Esophagus muscularis mucosa (tissue), 4 donors: ENCODE measurements at places on chromosomes 3 and 15. TPM values are rescaled to one million over a fixed set of nuclear protein-coding genes. Genes with fewer than 3 reads are reported as not detected.

GRCh38 chr3:59970376-59970775 is 920.6 kb upstream of the CFAP20DC start:
- no peak for DNase-seq

DNA sequence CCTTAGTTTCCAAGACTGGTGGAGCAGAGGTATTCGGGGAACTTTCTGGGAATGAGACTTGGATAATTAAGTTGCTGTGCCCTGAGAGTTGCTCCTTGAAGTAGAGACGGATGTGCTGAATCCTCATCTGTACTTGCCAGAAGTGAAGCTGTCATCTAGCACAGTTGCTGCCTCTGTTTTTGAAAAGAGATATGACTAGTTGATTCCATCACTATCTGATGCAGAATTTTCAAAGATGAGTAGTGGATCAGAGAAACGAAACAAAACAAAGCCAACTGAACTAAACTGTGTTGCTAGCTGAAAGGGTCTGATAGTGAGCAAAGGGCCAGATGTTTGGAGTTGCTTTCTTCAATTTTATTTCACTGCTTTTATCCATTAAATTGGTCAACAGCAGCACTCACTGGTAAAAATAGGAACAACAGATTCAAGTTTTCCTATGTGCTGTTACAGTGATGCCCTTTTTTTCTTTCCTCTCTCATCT is 52.7 kb downstream of the MITF start:
- DNase-seq, result no peak

Gene PTX3
- 4.8 TPM for total RNA-seq

- no peak for DNase-seq
Observed at GRCh38 chr3:35071772-35072171, 567.6 kb upstream of the ARPP21 start.

- peak; percentile 75 for DNase-seq
Observed at GRCh38 chr3:14769544-14770325, 49.0 kb upstream of the FGD5 start.

Gene FBLN2
- total RNA-seq, result 135 TPM

DNA sequence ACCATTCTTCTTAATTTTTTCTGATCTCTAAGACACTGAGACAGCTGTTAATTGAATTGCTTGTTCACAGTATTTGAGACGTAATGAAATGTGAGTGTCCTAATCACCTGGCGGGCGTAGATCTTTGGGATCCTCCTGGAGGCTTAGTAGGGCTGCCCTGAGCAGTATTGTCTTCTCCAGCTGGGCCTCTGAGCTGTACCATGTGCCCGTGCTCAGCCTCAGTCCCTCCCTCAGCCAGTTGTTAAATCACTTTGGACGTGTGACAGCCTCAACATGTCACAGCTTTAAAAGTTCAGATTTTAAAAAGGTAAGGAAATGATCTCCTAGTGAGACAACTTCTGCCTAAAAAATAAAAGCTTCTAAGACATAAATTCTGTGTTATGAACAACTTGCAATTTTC is 35.5 kb downstream of the IGF1R start:
- DNase-seq, result no peak

DNA sequence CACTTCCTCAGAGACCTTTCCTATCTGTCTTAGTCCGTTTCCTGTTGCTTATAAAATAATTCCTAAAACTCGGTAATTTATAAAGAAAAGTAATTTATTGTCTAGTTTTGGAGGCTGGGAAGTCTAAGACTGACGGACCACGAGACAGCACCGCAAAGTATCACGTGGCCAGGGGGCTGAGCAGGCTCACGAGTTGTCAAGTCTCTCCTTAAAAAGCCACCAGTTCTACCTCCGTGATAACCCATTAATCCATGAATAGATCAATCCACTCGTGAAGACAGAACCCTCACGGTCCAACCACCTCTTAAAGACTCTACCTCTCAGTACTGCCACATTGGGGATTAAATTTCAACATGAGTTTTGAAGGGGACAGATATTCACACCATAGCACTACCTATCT is 821 bp downstream of the LINS1 start:
- DNase-seq, result no peak

GRCh38 chr15:60643555-60643954 is 164.6 kb upstream of the ICE2 start:
- no peak for DNase-seq

Gene SPINK8
- not detected for total RNA-seq

Gene C3orf20
- not detected for total RNA-seq

- DNase-seq, result no peak
Observed at GRCh38 chr3:126858401-126858800, 124.5 kb upstream of the PLXNA1 start.

Gene SCAANT1
- total RNA-seq, result not detected

GRCh38 chr15:90101130-90101968 is 919 bp downstream of the IDH2 start:
- DNase-seq, result no peak

Gene RBPMS2
- total RNA-seq, result 64.1 TPM

DNA sequence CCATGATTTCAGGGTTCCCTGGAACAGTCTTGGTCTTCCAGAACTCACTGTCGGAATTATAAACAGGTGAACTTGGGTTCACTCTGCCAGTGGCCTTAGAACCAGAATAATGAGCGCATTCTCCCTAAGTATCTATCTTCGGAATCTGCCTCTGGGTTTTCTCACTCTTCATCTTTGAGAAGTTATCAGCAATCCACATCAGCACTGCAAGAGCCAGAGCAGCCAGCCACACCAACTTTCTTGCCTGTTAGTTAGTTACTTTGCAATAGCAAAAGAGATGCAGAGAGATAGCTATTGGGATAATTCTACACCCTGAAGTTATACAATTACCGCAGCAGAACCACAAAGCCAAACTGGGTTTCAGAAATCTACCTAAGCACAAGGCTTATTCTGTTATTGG is 25.8 kb downstream of the GLB1 start:
- no peak for DNase-seq

Gene CX3CR1
- total RNA-seq, result 0.50 TPM

GRCh38 chr3:193046371-193046770 is 128.7 kb upstream of the MB21D2 start:
- DNase-seq, result no peak

Gene LIPC
- 0.63 TPM for total RNA-seq

DNA sequence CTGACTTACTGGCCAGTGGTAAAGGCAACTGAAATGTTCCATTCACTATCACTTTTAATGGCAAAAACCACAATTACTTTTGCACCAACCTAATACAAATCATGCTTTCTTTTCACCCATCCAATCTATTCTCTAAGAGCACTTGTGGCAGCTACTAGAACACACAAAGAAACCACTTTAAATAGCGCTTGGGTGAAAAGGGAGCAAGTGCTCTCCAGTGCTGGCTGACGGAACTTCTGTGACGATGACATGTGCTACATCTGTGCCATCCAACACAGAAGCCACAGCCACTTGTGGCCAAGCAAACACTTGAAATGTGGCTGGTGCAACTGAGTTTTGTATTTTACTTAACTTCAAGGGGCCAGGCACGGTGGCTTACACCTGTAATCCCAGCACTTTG is 18.9 kb downstream of the SH3BP5 start:
- DNase-seq, result no peak

- DNase-seq, result peak; percentile 89
Observed at GRCh38 chr3:32460031-32460749, 42.5 kb downstream of the CMTM6 start.

Gene RAD51
- total RNA-seq, result not detected

Gene PLSCR1
- total RNA-seq, result 65.5 TPM

Gene OR5H1
- not detected for total RNA-seq
